Activated effector memory CD4-positive, alpha-beta T cell treated with Interleukin-2 at 50 U/mL for 16 hours (primary cell): ENCODE measurements at places on chromosomes 6 and 20.

GRCh38 chr6:136323431-136324112 lies 33.9 kb upstream of the BCLAF1 start:
- no peak for DNase-seq

DNA sequence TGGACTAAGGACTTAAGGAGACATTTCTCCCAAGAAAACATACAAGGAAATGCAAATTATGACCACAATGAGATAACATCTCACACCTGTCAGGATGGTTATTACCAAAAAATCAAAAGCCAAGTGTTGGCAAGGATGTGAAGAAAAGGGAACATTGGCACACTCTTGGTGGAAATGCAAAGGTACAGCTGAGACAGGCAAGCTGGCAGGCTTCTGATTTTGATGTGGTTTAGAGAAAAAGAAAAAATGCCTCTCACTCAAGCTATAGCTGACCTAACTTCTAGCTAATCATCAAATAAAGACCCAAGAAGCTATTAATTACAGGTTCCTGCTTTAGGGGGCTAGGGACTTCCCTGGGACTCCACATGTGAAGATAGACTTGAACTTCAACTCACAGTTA lies 139.8 kb downstream of the THEMIS start:
- no peak for DNase-seq

DNA sequence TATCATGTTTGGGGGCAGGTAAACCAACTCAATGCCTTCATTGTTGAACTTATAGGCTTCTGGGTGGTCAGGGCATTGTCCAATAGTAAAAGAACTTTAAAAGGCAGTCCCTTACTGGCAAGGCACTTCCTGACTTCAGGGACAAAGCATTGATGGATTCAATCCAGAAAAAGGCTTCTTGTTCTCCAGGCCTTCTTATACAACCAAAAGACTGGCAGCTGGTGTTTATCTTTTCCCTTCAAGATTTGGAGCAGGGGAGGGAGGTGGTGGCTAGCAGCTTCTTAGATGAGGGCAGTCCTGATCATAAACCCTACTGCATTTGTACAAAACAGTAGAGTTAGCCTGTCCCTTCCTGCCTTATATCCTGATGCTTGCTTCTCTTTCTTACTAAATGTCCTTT lies 57.5 kb downstream of the NCOA3 start:
- DNase-seq: no peak

DNA sequence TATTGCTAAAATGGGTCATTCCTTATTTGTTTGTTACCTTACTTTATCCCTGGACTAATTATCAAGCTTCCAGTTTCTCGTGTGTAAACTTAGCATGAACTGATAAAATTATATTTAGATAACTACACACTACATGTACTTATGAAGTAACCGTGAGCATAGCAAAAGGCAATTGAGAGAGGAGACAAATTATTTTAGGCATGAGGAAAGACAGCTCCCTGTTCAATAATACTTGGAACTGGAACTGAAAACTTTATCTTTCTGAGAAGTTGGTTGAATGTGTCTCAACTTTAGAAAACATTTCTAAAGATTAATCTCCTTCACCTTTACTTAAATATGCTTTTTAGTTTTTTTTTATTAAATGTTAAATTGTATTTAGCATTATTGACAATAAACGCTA lies 11.4 kb downstream of the CRISP3 start:
- no peak for DNase-seq

DNA sequence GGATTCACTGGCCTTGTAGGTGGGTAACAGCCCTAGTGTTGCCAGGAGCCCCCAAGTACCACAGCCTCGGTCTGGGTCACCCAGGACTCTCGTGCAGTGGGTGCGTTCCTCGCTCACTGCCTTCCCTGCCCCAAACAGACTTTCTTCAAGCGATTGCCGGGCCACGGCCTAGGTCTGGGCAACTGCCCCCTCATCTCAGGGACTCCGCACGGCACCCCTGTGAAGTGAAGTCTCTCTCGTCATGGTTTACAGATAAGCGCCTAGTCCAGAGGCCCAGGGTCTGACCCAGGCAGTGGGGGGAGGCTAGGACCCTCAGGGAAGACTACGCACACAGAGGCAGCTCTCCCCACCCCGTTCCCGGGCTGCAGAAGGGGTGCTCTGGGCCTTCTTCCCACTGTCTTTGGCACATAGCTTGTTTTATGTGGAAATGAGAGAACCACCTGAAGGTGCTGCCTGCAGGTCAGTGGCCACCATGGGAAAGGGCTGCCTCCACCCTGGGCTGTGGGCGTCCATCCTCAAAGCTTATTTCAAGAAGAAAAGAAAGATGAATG lies 220.8 kb downstream of the ERMARD start:
- no peak for DNase-seq

DNA sequence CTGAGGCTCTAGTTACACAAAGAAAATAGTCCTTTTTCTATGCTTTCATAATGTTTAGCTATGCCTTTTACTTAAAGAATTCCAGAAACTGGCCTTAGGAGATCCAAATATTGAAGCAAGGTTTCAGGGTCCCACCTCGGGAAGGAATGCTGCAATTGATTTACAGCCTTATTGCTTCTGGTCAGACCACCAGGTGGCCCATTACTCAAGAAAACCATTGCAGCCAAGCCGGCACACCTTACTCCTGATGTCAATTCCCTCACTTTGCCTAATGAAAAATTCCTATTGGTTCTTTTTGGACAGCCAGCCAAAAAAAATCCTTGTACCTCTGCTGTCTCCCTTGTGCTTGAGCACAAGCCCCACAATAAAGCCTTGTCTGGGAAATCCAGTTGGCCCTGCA lies 173.9 kb downstream of the LMBRD1 start:
- no peak for DNase-seq

GRCh38 chr6:17484201-17484849 lies 90.9 kb downstream of the CAP2 start:
- DNase-seq: no peak
